ENCODE measurements at places on chromosomes 5 and 9.
A peak's percentile ranks its signal among the peaks of the same experiment; 100 is the strongest.

- DNase-seq, result peak; percentile 19
Observed at GRCh38 chr9:38621434-38622287, 1.3 kb upstream of the ANKRD18A start.

DNA sequence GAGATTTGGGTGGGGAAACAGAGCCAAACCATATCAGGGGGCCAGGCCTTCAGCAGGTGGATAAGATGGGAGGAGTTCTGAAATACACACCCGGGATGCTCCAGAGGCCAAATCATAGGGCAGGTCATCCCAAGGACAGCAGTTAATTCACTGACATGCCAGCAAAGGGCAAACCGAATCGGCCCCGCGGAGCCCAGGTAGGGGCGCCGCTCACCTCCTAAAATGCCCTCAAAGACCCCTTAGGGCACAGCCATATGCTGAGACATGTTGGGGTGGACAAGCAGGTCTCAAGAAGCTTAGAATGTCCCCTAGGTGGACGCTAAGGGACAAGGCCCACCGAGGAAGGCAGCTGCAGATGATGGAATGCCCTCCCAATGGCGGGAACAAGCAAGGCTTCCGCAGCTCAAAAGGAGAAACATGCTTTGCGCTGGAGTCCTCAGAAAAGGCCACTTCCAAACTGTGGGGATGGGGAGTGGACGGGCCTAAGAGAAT lies 144.9 kb downstream of the ERCC6L2 start:
- DNase-seq, result no peak

DNA sequence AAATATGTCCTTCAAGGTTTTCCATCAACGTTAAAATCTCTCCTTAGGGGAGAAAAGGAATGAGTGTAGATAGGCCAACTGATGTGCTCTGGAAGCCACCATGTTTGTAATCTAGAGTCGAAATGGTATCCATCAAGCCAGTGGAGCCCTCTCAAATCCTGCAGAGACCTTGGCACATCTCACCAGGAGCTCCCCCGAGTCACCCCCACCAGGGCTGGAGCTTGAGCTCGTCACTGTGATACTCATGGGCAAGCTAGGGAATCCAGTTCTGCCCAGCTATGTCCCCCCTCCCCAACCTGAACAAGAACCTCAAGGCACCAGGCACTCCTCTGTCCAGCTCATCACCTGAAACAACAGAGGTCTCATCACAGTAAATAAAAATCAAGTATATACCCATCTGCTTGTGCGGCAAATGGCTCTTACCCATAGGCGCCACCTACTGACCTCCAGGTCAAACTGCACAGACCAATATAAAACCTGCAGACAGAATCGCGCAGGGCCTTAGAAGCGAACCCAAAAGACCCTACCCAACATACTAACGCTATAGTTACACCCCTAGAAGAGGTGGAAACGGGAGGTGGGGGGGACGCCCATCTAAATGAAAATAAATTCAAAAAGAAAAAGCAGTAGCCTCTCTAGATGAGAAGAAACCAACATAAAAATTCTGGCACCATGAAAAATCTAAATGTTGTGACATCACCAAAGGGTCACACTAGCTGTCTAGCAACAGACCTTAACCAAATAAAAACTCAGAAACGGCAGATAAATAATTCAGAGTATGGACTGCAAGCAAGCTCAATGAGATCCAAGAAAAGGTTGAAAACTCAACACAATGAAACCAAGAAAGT lies 75.0 kb downstream of the TTC39B start:
- DNase-seq, result no peak

DNA sequence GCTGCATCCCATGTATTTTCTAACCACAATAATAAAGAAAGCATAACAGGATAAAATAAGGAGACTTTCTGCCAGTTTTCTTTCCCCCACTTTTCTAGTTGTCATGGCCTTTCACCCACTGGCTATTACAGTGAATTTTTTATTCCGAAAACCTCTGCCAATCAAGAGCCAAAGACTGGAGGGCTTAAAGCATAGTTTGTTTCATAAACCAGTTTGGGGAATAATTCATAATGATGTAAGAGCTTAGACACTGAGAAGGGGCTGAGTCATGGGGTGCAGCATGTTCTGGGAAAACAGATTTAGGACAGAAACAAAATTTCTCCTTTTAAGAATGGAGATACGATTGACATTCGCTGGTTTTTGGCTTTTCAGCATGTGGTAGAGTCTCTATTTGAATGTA lies 4.4 kb upstream of the GLIPR2 start:
- no peak for DNase-seq

- DNase-seq, result no peak
Observed at GRCh38 chr9:94584555-94584954, 9.1 kb downstream of the FBP2 start.

GRCh38 chr9:122975196-122975595 lies 34.4 kb downstream of the RABGAP1 start:
- DNase-seq, result no peak

GRCh38 chr5:116626272-116626723 lies 51.7 kb upstream of the SEMA6A start:
- peak; percentile 80 for DNase-seq

Measured in Ammon's horn (tissue), 1 donor.